ENCODE measurements at places on chromosomes 12 and 14. TPM values are rescaled to one million over a fixed set of nuclear protein-coding genes. Genes with fewer than 3 reads are reported as not detected.
A peak's percentile ranks its signal among the peaks of the same experiment; 100 is the strongest.

GRCh38 chr12:122031342-122032216, 9.9 kb downstream of the BCL7A start:
- DNase-seq: peak; percentile 62
- H3K27me3 ChIP-seq: no peaks in the 10 kb centered on the region
- no peak overlapping the region for H3K27ac ChIP-seq
- H3K4me1 ChIP-seq: peaks cover 26% of the 10 kb centered on the region
- no peak overlapping the region for H3K4me3 ChIP-seq
- no peaks in the 10 kb centered on the region for H3K36me3 ChIP-seq

DNA sequence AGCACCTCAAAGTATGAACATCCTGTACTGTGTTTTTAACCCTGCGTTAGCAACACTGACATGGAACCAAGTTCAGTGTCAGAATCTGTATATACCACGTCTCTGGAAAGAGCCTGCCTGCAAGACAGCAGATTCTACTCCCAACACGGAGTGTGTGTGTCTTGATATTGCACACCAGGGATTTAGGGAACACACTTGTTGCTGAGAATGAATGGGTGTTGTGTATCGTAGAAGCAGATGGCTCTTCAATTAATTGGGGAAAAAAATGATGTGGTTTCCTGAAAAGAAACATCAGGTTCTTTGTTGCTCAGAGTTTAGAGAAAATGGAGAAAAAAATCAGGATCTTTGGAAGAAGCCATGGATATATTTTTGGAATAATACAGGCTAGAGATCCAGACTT, 170.8 kb downstream of the EGLN3 start:
- DNase-seq: no peak
- H3K27me3 ChIP-seq: no peaks in the 10 kb centered on the region
- no peak overlapping the region for H3K27ac ChIP-seq
- no peaks in the 10 kb centered on the region for H3K4me1 ChIP-seq

The KRT74 gene
- total RNA-seq: 1.2 TPM

The SLC6A13 gene
- 2.2 TPM for total RNA-seq

- H3K4me1 ChIP-seq: peaks cover 47% of the 10 kb centered on the region
- H3K36me3 ChIP-seq: peaks cover 31% of the 10 kb centered on the region
- H3K27me3 ChIP-seq: no peaks in the 10 kb centered on the region
- no peak overlapping the region for H3K4me3 ChIP-seq
- DNase-seq: no peak
- H3K27ac ChIP-seq: peak overlapping the region; percentile 13
Measured at GRCh38 chr14:61512026-61512834, 183.1 kb upstream of the HIF1A start.

GRCh38 chr14:75861161-75861621, 120.6 kb downstream of the TGFB3 start:
- H3K4me3 ChIP-seq: no peak overlapping the region
- no peaks in the 10 kb centered on the region for H3K36me3 ChIP-seq
- H3K27ac ChIP-seq: no peak overlapping the region

GRCh38 chr12:44869503-44869902, 6.6 kb downstream of the NELL2 start:
- no peaks in the 10 kb centered on the region for H3K36me3 ChIP-seq
- DNase-seq: no peak
- no peaks in the 10 kb centered on the region for H3K4me1 ChIP-seq
- H3K27ac ChIP-seq: no peak overlapping the region
- H3K27me3 ChIP-seq: peaks cover 24% of the 10 kb centered on the region

The OASL gene
- 7.5 TPM for total RNA-seq

GRCh38 chr12:131415781-131416180, 295.1 kb upstream of the SFSWAP start:
- no peaks in the 10 kb centered on the region for H3K27me3 ChIP-seq
- no peak for DNase-seq
- H3K4me1 ChIP-seq: no peaks in the 10 kb centered on the region
- no peaks in the 10 kb centered on the region for H3K36me3 ChIP-seq
